ENCODE measurements at places on chromosomes 12 and 14.

DNA sequence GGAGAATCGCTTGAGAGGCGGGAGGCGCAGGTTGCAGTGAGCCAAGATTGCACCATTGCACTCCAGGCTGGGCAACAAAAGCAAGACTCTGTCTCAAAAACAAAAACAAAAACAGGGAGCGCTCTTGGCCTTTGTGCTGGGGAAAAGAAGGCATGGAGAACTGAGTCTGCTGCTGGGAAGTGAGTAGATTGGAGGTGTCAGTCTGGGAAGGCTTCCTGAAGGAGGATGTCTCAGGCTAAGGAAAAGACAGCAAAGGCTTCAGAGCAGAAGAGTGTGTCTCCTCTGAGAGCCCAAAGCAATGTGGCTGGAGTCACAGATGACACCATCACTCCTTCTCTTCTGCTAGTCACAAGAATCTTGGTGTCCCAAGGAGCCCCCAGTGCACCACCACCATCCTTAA, 21.0 kb upstream of the KRT18 start:
- H3K4me1 ChIP-seq: no peaks in the 10 kb centered on the region
- no peak for DNase-seq
- no peak overlapping the region for H3K4me3 ChIP-seq
- no peaks in the 10 kb centered on the region for H3K27me3 ChIP-seq

- H3K27me3 ChIP-seq: no peaks in the 10 kb centered on the region
- DNase-seq: no peak
- H3K27ac ChIP-seq: no peak overlapping the region
Observed at GRCh38 chr14:31253746-31254471, 46.3 kb upstream of the HECTD1 start.

GRCh38 chr12:57372233-57372632, 58.6 kb downstream of the R3HDM2 start:
- H3K4me1 ChIP-seq: peaks cover 17% of the 10 kb centered on the region
- H3K27me3 ChIP-seq: no peaks in the 10 kb centered on the region
- H3K36me3 ChIP-seq: peaks cover 3% of the 10 kb centered on the region
- H3K4me3 ChIP-seq: no peak overlapping the region
- H3K27ac ChIP-seq: no peak overlapping the region
- DNase-seq: no peak

GRCh38 chr14:100076133-100076532, 10.9 kb downstream of the EVL start:
- peaks cover 35% of the 10 kb centered on the region for H3K36me3 ChIP-seq
- H3K27me3 ChIP-seq: no peaks in the 10 kb centered on the region
- peak; percentile 58 for DNase-seq
- H3K4me3 ChIP-seq: peak overlapping the region; percentile 98
- peaks cover 100% of the 10 kb centered on the region for H3K4me1 ChIP-seq
- H3K27ac ChIP-seq: peak overlapping the region; percentile 99

DNA sequence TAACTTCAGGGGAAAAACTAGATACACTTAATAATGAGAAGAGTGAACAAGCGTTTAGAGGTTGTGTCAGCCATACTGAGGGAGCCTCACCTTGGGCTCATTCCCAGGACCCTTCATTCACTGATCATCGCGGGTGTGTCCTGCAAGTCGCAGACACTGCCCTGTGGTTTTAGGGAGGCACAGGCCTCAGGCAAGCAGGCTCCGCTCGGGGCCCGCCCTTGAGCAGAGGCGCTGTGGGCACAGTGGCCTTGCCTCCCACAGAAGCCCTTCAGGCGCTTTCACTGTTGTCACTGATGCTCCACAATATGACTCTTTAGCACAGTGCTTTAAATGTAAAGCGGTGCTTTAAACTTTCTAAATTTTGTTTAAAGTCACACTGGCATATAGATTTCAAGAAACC, 67.4 kb downstream of the DDX51 start:
- H3K4me3 ChIP-seq: no peak overlapping the region
- H3K27me3 ChIP-seq: peaks cover 9% of the 10 kb centered on the region
- H3K4me1 ChIP-seq: no peaks in the 10 kb centered on the region
- DNase-seq: no peak
- H3K36me3 ChIP-seq: peaks cover 15% of the 10 kb centered on the region
- H3K27ac ChIP-seq: no peak overlapping the region

- no peaks in the 10 kb centered on the region for H3K4me1 ChIP-seq
- H3K27me3 ChIP-seq: peaks cover 1% of the 10 kb centered on the region
- no peak overlapping the region for H3K4me3 ChIP-seq
Observed at GRCh38 chr12:59142183-59142790, 222.0 kb upstream of the LRIG3 start.
